ENCODE measurements at places on chromosomes 6 and 20. TPM values are rescaled to one million over a fixed set of nuclear protein-coding genes. Genes with fewer than 3 reads are reported as not detected.

- no peak for DNase-seq
Observed at GRCh38 chr6:44867571-44868334, 460.4 kb upstream of the RUNX2 start.

- DNase-seq: no peak
Observed at GRCh38 chr6:169528755-169529154, 173.1 kb downstream of the WDR27 start.

GRCh38 chr6:13327691-13328075 lies 654 bp downstream of the TBC1D7 start:
- no peak for DNase-seq

DNA sequence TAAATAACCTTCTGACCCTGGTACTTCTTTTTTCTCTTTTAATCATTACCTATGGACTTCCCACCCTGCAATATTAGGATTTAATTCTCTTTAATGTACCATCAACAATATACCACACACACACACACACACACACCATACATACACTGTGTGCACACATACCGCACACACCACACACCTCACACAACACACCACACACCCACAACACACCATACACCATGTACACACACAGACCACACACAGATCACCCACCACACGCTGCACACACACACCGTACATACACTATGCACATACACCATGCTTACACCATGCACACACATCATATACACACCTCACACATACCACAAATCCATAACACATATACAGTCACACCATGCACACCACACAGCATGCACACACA lies 57.4 kb upstream of the MAP3K4 start:
- no peak for DNase-seq

- no peak for DNase-seq
Observed at GRCh38 chr6:56450882-56451739, 191.6 kb downstream of the DST start.

GRCh38 chr6:169862043-169862891 lies 110.8 kb downstream of the ERMARD start:
- no peak for DNase-seq

DNA sequence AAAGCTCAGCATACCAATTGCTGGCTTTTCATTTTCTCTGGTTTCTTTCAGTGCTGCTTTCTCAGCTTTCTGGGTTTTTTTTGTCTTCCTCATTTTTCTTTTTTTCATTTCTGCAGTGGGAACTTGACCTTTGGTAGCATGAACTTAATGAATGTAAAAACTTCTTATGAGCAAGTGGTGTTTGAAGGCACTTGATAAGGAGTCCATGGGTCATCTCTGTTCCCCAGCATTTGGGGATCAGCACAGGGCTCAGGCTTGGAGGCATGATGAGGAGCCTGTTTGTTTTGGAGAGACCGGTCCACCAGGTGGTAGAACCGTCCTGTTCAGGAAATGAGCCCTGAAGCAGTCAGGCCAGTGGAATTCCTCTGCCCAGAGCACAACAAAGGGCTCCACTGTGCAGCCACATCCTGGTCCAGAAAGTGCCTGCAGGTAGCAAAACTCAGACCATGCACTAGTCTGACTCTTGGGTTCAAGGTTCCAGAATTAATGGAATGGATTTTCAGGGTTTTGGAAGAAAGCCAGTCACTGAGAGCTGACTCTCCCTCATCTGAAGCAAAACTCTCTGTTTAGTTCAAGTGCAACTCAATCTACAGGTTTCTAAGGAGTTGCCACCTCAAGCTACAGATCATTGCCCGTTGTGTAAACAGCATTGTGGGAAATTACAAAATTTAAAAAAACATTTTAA lies 52.3 kb upstream of the ADGRF1 start:
- DNase-seq: no peak

DNA sequence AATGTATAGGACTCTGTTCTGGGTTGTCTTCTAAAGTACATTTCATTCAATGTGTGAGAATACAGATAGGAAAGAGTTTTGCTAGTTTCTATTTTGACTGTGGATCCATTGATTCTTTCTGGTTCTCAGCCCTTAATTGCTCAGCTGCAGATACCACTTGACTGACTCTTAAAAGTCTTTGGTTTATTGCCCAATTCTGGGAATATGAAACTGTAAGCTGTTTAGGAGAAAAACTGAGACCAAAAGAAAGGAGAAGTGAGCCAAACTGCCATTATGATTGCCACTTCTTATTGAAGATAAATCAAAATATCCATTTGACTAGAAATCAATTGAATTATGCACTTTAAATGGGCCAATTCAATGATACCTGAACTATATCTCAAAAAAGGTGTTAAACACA lies 211.4 kb downstream of the ESR1 start:
- no peak for DNase-seq

DNA sequence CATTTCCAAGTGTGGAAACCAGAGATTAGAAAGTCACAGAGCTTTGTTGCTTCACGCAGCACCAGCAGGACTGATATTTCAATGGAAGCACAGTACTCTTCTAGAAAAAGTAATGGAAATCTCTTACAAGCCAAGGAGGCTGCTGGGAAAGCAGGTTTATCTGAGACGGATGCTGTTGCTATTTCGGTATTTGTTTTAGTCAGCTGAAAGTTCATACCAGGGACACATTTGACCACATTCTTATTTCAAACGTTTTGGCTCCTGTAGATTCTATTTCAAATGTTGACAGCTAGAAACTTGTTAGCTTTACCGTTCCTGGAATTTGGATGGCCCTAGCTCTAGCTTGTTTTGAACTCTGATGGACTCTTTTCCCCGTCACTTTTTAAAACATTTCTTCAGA lies 3.7 kb upstream of the TMEM242 start:
- no peak for DNase-seq

GRCh38 chr6:80720824-80721223 lies 614.4 kb downstream of the BCKDHB start:
- no peak for DNase-seq

DNA sequence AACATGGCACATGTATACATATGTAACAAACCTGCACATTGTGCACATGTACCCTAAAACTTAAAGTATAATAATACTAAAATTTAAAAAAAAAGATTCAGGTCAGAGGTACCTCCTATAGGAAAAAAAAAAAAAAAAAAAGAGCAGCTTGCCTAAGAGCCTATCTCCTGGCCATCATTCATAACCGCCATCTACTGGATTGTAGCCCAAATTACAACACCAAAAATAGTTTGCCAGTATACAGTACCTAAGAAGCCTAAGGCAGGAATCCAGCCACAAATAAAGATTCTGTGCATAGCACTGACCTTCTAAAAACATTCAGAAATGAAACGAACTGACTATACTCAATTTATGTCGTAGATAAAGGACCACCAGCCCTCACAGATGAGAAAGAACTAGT lies 438.4 kb upstream of the ADGRB3 start:
- no peak for DNase-seq

DNA sequence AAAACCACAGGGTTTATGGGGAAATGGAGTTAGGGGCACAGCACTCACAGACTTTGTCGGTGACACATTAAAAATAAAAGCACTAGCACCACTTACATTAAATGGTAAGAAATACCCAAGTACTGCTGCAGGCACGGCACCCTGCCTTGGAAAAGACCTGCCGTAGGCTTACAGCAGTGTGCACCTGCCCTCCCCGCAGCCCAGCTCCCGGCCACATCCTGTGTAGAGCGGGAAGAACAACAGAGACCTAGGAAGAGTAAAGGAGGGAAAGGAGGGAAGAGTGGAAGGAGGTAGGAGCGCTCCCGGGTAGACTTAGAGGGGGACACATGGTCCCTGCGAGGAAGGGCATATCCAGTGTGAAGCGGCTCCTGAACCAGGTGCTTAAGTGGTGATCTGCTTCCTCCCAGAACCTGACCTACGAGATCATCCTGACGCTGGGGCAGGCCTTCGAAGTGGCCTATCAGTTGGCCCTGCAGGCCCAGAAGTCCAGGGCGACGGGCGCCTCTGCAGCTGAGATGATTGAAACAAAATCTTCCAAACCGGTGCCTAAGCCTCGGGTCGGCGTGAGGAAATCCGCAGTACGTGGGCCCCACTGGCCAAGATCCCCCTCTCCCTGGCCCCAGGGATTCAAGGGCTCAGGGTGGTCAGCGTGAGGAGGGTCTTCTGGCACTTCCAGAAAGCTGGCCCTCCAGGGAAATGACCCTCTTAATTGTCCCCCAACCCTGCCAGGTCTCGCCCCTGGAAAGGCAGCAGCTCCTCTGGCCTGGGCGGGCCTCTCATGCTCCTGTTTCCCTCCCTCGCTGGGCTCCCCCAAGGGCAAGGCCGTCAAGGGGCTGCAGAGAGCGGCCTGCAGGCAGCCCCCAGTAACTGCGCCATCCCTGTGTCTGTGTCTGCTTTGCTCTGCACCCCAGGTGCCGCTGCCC lies 55.5 kb downstream of the TCP11 start:
- DNase-seq: no peak

DNA sequence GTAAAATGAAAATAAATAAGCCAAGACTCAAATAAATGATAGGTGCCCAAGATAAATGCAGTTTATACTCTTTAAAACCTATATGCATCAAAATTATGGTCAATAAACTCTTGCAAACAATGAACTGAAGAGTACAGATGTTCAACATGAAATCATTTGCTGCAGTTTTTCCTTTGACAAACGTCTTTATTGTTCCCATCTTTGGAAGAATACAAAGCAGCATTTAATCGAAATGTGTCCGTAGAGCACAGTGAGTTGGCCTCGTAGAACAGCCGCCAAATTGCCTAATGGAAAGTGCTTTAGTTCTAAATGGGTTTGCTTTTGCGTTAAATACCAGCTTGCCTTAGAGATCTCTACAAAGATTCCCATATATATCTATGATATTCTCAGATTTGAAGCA lies 447.4 kb downstream of the PKHD1 start:
- DNase-seq: no peak

DNA sequence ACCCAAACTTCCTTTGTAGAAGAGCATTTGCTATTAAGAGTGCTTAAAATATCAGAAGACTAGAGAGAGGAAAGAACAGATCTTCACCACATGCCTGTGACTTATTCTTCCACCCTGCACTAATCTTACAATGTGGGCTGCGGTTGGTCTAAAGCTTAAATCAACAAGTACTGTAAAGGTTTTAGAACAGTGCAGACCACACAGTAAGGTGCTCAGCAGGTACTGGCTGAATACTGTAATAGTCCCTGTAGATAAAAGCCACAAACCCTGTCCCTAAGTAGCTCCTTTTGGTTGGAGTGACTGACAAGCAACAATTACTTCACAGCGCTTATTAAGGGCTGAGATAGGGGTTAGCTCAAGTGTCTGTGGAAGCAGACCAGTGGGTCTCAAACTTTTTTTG lies 972 bp upstream of the PHF3 start:
- peak; percentile 12 for DNase-seq

DNA sequence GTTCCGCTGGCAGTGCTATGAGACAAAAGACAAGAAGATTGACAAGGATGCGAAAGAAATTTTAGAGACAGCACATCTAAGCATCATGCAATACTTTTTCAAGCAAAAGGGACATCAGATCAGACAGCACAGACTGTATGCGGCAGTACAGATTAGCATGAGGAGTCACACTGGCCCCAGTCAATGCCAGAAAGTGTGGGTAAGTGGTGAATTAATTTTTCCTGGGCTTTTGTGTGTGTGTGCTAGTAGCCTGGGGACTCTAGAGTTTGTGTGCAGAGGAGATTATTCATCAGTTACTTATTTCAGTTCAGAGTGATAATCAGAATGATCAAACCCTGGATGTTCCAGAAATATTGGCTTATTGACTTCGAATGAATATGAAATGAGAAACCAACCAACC lies 47.2 kb downstream of the LAMA4 start:
- DNase-seq: no peak

DNA sequence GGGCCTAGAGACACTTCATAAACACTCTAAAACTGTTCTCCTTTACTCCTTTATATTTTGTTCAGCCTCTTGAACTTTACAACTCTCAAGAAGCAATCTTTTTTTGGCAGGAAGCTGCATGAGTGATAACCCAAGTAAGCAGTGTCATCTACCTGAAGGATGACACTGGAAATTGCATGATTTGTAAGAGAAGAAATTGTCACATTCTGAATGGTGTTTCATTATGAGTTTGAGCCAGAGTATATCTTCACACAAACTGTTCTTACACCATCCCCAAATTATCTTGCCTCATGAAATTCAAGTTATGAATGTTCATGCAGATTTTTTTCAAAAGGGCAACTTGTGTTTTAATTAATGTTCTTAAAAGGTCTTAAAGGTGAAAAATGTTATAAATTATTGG lies 799.3 kb downstream of the TBC1D32 start:
- no peak for DNase-seq

GRCh38 chr20:59014680-59015389 lies 4.4 kb upstream of the TUBB1 start:
- DNase-seq: no peak

Gene NR2E1
- not detected for total RNA-seq

Gene SEMG1
- not detected for total RNA-seq

Gene IPCEF1
- total RNA-seq: 96.8 TPM

Gene PCK1
- total RNA-seq: not detected

Gene MAS1
- not detected for total RNA-seq

Data from CD4-positive, alpha-beta T cell (primary cell).